ENCODE measurements at places on chromosomes 7 and 10. TPM values are rescaled to one million over a fixed set of nuclear protein-coding genes. Genes with fewer than 3 reads are reported as not detected.
A peak's percentile ranks its signal among the peaks of the same experiment; 100 is the strongest.

DNA sequence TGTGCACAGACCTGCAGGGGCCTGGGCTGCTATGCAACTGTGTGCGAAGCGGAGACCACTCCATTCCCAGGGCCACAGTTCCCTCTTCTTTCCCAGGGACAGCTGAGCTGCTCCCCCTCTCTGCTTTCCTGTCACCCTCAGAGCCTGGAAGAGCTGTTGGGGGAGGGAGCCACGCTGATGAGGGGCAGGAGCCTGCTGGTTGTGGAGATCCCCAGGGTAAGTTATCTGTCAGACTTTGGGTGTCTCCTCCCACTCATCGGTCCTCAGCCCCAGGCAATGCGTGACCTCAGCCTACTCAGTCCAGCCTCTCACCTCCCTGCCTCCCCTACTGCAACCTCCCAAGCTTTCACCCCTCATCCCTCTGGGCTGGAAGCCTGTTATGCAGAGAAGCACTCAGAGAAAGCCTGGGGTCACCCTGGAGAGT, 53.5 kb downstream of the ZNF467 start:
- DNase-seq: no peak

- no peak for DNase-seq
Observed at GRCh38 chr10:55410415-55410885, 609.4 kb upstream of the PCDH15 start.

DNA sequence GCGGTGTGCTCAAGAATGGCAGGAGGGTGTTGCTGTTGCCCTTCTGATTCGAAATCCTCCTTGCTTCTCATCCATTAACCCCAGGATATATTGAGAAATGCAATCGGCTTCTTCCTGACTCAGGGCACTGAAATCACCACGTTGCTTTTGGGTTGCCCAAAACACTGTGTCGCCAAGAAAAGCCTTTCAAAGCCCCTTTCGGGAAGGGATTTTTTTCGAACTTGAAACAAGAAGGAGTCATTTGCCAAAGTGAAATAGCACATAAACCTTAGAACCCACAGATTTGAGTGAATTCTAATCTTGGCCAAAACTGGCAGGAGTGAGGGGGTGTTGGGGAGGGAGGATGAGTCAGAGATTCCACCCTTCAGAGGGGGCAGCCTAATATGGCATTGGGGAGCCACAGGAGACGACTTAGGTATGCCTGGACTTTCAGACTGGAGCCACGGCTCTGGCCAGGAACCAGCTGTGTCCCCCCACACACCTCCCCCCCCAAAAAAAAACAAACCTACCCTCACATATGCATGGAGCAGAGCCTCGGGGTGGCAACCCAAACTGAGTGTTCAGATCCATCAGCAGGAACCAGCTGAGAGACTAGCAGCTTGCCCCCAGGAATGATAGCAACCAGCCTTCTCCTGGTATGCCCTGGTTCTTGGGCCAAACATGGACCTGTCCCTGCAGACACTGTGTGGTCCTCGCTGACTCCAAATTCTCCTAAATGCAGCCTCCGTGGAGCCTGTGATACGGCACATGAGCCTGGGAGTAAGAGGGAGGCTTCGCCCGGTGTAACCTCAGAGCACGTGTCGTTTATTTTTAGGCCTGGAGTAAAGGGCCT, 138.4 kb downstream of the FGFR2 start:
- no peak for DNase-seq

DNA sequence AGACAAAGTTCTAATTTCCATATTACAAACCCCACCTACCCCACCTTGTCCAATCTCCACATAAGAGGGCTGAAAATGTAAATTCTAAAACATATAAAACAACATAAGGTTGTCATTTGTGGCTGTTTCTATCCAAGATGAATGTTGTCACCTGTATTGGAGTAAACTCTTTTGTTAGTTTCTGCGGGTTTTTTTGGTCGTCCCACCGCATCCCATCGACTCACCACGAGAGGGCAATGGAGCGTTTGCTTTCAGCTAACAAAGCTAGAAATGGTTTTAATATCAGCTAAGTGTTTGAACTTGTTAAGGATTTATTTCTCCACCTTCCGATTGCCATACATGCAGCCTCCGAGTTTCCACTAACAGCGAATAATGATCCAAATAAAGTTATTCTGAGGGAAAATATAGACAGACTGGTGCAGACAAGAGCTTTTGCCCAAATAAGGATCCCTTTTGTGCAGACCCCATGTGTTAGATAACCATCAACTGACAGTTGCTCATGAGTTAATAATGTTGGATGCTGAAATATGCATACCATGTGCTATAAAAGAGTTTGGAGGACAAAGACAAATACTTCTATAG, 137.2 kb downstream of the ARID5B start:
- peak; percentile 79 for DNase-seq

The ZCWPW1 gene
- total RNA-seq: 5.7 TPM

GRCh38 chr7:37729181-37729580, 45.6 kb downstream of the GPR141 start:
- no peak for DNase-seq

DNA sequence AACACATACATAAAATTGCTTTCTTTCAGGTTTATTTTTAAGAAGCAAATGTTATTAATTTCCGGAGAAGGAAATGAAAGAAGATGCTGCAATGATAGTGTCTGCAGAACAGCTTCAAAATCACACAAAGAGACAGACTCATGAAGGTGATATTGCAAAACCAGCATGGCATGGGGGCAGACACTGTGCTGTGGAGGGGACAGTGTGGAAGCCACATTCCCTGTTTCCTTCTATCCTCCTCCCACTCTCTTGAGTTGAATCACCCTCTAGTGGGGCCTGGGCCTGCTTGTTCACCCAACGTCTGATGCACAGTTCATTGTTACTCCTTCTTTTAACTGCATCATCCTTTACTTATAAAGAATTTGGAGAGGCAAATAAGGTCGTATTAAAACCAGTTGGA, 104.0 kb upstream of the INSIG1 start:
- DNase-seq: no peak

The TDRD1 gene
- total RNA-seq: not detected

GRCh38 chr10:31756729-31757110, 171.9 kb downstream of the ARHGAP12 start:
- no peak for DNase-seq

The CALHM1 gene
- not detected for total RNA-seq

GRCh38 chr7:15555381-15555859, 6.4 kb downstream of the AGMO start:
- DNase-seq: no peak

All from CD8-positive, alpha-beta T cell (primary cell).